ENCODE measurements at places on chromosomes 13 and 19.

DNA sequence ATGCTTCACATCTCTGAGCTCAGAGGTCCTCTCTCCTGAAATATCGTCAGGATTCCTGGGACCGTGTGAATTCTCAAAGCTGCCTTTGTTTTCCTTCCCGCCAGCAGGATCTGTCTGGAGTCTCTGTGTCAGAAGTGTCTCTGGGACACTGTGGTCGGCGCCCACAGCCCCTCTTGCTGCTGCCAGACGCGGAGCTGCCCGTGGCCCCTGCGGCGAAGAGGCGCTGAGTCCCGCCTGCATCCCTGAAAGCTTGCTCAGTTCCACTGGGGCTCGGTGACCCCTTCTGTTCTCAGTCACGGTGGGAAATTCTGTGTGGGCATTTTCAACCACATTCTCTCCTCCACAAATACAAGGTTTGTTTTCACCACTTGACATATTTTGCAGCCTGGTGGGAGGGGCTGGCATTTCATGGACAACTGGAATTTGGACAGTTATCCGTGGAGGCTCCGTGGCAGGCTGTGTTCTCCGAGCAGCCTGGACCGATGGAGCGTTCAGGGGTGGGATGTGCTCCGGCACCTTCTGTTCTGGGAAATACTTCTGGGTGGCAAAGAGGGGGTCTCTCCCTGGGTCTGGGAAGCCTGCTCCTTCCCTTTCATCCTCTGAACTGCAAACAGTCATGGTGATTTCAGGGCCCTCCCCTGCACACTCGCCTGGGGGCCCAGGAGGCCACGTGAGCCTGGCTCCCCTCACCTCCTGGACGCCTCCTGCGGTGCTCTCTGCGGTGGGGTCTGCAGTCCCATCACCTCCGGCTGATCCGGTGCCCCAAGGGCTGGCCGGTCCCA lies 42.6 kb upstream of the GRTP1 start:
- no peak for DNase-seq

DNA sequence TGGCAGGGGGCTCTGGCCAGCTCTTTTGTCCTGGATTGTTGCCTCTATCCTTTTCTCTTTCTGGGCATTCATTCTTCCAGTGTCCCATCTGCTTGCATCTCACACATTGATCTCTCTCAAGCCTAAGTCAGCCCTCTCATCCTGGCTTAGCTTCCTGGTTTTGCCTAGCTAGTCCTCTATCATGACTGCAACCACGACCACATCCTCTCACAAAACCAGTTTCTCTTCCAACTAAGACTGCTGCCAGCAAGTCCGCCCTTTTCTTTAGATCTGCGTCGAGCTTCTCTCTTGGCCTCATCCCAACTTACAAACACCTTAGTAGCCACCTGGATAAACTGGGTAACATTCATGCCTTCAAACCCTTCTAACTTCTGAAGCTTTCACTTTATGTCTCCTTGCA lies 212.2 kb upstream of the HTR2A start:
- DNase-seq, result no peak

DNA sequence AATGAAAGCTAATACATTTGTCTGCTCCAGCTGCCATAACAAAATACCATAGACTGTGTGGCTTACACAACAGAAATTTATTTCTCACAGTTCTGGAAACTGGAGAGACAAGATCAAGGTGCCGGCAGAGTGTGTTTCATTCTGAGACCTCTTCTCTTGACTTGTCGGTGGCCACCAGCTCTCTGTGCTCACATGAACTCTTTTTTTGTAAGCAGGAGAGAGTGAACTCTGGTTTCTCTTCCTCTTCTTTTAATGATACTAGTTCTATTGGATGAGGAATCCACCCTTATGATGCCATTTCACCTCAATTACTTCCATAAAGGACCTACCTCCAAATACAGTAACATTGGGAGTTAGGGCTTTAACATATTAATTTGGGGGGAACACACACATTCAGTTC lies 11.7 kb downstream of the KCTD12 start:
- no peak for DNase-seq

DNA sequence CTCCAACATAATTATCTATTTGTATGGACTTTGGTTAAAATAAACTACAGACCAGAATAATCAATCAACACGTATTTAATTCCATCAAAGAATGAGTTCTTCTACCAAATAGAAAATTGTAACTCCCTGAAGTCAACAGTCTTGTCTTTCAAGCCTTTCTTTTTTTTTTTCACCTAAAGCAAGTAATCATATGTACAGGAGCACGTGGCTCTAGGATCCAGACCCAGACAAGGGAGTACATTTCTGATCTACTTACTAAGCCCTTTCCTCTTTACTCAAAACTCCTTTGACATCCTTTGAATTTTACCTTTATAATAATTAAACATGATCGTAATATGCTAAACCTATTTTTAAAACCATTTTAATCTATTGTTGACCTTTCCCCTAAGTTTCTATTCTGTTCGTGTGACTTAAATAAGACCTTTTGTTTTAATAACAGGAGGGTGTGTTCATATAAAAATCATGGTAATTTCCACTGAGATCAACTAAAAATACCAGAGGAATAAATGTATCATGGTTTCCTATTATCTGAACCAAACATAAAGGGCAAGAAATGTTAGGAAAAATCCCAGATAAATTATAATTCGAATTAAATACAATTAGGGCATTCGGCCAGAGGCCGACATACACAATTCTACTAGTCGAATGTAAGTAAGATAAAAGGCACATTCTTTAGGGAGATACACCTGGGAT lies 1.7 kb downstream of the SLC7A1 start:
- DNase-seq, result no peak

- peak; percentile 79 for DNase-seq
These were observed 13.8 kb downstream of the SPINT2 start for GRCh38 chr19:38277969-38278680.

DNA sequence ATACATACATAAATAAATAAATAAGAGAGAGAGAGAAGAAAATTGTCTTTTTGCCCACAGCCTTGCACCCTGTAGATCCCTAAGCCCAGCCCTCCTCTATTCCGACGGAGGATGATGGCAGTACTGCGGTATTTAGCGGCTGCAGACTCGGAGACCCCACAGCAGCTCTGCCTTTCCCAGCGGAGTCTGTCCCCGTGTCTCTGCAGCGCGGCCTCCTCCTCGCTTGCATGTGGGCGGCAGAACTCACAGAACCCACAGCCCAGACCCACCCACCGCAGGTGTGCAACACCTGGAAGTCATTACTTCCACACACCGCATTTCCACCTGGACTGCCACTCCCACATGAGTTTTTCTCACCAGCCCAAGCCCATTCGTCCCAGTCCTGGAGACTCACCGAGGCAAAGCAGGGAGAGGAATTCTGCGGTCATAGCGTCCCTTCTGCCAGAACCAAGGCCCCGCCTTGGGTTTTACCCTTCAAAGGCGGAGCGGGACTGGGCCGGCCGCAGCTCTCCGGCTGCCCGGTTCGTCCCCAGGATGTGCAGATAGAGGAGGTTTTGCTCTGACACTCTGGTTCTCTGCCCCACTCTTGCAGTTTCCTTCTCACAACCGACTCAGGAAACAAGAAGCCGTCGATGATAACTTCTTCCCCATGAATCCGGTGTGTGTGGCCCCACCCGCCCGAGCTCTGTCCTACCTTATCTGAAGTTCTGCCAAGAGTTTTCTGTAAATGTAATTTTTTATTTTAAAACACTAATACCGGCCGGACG lies at the start of gene VSTM1:
TSS of gene VSTM1 (minus strand) at position 548 of the 767 bp plus-strand sequence. CDS start at position 428, 120 bp downstream.
- no peak for DNase-seq

GRCh38 chr19:50327013-50327412 lies 2.2 kb downstream of the KCNC3 start:
- no peak for DNase-seq

- peak; percentile 91 for DNase-seq
These were observed 21.3 kb downstream of the VRK3 start for GRCh38 chr19:50003810-50004419.

DNA sequence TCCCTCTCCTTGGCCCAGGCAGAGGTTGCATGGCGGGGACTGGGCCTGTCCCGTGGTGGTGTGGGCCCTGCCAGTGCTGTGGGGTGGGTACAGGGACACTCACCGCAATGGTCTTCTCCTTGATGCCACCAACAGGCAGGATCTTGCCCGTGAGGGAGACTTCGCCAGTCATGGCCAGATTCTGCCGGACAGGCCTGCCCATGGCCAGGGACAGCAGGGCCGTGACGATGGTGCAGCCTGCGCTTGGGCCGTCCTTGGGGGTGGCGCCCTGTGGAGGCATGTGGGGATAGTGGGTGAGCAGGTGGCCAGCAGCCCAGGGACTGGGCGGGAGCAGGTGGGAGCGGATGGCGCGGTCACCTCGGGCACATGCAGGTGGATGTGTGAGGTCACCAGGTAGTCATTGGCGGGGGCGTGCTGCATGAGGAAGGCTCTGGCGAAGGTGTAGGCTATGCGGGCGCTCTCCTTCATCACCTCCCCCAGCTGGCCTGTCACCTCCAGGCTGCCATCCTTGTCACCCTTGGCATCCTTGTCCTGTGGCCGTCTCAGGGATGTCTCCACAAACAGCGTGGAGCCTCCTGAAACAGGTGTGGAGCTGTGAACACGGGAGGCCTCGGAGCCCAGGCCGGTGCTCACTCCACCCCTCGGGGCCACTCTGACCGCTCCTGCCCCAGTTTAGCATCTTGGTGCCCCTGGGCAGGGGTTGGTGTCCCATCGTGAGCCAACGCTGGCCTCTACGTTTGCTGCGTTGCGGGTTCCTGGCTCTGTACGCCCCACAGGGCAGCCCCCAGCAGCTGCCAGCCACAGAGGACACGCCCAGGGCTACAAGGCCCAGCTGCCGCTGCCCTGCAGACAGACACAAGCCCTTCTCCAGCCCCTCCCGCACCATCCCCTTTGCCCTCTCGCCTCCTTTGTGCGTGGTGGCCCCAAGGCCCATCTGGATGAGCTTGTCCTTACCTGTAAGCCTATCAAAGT lies 3.4 kb downstream of the RPL36 start:
- no peak for DNase-seq

- DNase-seq, result no peak
These were observed 97.3 kb downstream of the AKAP11 start for GRCh38 chr13:42369071-42369797.

DNA sequence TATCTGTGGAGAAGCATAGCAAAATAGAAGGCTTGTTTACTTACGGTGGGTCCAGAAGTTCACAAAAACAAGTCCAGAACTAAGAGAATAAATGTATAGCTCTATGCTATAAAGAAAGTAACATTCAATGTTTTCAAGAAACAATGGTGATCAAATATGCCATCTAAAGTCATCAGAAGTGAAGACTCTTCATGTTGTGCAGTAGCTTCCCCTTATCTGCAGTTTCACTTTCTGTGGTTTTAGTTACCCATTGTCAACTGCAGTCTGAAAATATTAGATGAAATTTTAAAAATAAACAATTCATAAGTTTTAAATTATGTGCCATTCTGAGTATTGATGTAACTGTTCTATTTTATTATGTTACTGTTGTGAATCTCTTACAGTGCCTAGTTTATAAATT lies 72.5 kb downstream of the EDNRB start:
- DNase-seq, result no peak

DNA sequence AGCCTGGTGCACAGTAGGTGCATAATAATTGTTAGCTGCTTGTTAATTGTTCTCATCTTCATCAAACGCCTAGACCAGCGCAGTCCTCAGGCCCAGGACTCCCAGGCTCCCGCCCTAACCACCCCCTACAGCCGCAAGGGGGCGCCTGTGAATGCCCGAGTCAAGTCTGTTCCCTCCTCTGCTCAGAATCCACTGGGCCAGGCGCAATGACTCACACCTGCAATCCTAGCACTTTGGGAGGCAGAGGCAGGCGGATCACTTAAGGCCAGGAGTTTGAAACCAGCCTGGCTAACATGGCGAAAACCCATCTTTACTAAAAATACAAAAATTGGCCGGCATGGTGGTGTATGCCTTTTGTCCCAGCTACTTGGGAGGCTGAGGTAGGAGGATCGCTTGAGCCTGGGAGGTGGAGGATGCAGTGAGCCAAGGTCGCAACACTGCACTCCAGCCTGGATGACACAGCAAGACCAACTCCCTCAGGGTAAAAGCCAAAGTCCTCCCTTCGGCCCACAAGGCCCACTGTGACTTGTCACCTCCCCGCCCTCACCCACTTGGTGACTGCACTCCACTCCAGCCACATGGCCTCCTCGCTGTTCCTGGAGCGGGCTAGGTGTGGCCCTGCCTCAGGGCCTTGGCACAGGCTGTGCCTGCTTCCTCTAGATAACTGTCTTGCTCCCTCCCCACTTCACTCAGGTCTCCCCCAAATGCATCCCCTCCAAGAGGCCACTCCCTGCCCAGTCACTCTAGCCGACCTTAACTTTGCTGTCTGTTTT lies 9.1 kb downstream of the ZNF653 start:
- peak; percentile 71 for DNase-seq

GRCh38 chr13:99314640-99315176 lies 7.5 kb upstream of the GPR183 start:
- no peak for DNase-seq

- peak; percentile 80 for DNase-seq
These were observed at the start of gene BICRA for GRCh38 chr19:47608969-47609905. BICRA (plus strand) TSS chr19:47609134; CDS start chr19:47673575, 64,441 bp downstream.

GRCh38 chr19:47549261-47549862 lies 23.6 kb downstream of the ZNF541 start:
- no peak for DNase-seq

DNA sequence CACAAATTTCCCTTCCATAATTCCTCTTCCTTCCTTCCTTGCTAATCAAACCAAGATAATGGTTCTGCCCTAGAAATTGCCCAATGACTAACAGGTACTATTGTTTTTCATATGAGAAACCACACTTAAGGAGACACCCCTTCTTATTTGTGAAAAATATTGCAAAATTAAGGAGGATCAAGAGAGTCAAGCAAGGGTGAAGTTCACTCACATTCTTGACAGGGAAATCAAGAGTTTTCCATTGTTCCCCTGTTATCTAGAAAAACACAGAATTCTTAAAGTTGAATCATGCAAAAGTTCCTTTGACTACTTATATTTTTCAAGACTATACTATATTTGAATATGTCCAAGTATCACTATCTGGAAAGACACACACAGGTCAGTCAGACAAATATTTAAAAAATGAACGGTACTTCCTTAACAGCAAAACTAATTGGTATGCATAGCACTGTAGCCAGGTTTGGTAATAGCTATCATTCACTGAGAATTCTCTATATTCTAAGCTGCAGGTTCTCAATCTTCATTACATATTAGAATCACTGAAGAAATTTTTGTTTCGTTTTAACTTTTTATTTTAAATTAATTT lies 897.2 kb downstream of the DIAPH3 start:
- DNase-seq, result no peak

DNA sequence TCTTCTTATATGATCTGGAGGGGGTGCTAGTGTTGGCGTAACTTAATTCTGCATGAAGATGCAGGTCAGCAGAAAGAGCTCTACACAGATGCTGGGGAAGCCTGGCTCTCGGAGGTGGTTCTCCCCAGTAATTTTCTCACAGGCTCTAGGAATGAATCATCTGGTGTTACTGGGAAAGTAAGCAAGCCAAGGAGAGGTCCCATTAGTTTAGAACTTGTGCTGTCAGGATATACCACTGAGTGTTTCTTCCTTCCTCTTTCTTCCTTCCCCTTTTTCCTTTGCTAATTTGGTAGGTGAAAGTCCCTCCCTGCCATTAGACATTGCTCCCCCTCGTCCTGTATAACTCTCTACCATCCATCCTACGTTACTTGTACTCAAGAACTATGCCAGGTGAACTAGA lies 68.3 kb downstream of the ATP8A2 start:
- DNase-seq, result no peak

- DNase-seq, result no peak
These were observed 265.6 kb downstream of the GPC5 start for GRCh38 chr13:91664039-91664438.

Measured in fibroblast of gingiva (primary cell).